ENCODE measurements at places on chromosomes 16 and 17.

DNA sequence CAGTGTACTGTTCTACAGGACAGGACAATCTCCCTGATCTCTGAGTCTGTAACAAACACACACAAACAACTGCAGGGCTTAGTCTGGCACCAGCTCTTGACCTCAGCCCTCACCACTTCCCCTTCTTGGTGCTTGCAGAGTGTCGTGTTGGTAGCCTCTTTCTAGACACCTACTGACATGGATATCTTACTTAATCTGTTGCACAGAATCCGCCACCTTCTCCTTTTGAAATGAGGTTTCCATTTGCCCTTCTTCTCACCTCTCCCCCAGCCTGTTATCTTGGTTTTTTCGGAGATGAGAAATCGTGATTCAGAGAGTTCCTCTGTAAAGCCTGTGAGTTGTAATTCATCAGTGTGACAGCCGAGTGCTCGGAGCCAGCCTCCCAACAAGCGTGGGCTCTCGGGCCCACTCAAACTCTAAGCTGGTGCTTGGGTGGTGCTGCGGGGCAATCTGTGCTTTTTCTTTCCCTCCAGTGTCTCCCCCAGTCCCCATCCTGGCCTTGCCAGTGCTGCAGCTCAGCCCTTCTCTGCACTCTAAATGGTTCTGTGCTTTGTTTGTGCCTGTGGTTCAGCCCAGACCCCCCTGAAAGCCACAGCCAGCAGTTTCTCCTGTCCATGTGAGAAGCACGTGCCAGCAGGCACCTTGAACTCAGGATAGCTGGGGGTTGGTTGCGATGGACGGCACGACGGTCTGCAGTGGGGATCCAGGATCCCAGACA, 28.1 kb downstream of the KIAA0513 start:
- peak; percentile 60 for DNase-seq

DNA sequence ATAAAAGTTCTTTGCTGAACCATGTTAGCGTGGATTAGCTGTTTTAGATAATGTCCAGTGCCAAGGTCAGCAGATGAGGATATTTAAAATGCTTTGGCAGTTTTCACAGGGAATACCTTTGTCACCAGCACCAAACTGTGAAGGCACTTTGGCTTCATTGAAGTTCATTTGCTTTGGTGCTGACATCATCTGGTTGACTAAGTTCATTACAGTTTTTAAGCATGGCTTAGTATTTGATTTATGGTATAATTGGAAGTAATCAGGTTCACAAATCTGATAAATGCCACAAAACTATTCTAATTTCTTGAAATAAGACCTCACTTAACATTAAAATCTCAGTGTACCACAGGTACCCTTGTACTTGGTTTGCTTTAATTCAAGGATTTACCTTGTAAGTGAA, 4.3 kb downstream of the GID4 start:
- DNase-seq, result no peak

DNA sequence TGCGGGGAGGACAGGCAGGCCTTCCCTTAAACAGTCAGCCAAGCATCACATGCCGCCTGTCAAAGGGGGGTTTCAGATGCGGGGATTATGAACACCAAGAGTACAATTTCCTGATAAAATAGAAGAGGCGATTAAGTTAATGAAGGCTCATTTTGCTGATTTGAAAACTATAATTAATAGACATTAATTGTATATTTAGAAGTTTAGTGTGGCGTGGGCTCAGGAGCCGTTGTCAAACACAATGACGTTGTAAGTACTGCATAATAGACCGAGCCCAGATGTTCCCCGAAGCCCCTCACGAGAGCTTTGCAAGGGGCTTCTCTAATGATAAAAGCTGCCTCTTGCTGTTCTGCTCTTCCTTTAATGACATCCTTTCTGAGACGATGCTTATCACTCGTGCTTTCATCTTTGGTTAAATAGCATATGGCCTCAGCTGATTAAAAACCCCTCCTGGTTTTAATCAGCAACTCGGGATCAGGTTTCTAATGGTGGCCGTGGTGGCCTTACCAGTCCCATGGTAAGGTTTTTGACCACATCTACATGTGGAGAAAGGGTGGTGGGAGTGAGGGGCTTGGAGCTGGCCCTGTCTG, 28.2 kb downstream of the SNX20 start:
- no peak for DNase-seq

- DNase-seq, result no peak
Observed at GRCh38 chr16:1900452-1900774, 17.8 kb downstream of the HS3ST6 start.

DNA sequence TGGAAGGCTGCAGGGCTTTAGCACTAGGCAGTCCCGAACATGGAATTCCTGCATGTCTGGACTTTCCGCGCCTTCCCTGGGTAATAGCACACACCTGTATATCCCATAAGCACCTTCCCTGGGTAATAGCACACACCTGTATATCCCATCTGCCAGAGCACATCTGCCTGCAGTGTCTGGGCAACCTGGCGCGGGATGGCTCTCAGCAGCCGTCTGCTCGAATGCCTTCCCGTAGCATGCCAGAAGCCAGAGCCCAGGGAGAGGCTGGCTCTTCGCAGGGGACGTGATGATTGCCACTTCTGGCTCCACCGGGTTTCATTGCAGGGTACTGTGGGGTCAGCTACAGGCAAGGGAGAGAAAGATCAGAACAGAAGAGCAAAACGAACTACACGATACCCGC, 21.3 kb downstream of the MBTPS1 start:
- DNase-seq, result no peak
